Daoy (cell line): ENCODE measurements at places on chromosomes 12 and 14. TPM values are rescaled to one million over a fixed set of nuclear protein-coding genes. Genes with fewer than 3 reads are reported as not detected.

KRT86 gene
- total RNA-seq: 0.40 and 0.65 TPM in 2 replicates

DTX3 gene
- total RNA-seq: 12.3 and 12.7 TPM in 2 replicates

DNA sequence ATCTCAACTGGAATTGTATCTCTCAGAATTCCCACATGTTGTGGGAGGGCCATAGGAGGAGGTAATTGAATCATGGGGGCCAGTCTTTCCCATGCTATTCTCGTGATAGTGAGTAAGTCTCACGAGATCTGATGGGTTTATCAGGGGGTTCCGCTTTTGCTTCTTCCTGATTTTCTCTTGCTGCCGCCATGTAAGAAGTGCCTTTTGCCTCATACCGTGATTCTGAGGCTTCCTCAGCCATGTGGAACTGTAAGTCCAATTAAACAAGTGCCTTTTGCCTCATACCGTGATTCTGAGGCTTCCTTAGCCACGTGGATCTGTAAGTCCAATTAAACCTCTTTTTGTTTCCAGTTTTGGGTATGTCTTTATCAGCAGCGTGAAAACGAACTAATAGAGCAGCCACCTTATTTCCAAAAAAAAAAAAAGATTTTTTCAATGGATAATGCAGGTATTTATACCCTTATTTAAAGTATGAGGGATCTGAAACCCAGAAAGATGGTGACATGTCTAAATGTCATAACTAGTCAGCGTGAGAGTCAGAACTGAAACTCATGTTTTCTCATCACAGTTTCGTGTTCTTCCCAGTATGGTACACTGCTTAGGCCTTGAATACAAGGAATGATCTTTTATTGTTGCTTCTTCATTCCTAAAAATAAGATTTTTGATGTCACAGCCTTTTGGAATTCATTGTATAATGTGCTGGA lies 89.6 kb downstream of the ERC1 start:
- no peak for DNase-seq

DNA sequence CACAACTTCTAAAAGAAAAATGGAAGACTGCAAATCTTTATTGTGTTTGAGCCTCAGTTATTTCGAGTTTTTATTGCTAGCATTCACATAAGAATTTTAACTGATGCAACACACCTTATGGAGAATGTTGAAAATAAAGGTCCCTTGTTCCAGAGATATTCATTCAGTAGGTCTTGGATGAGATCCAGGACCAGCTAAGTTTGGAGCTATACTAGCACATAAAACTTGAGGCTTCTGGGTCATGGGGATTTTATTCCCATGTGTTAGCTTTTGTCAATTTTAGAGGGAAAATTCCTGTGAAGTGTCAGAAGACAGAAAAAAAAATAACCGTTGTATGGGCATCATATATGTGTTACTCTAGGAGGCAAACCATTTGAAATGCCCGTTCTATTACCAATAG lies 693.2 kb upstream of the MIS18BP1 start:
- no peak for DNase-seq

DNA sequence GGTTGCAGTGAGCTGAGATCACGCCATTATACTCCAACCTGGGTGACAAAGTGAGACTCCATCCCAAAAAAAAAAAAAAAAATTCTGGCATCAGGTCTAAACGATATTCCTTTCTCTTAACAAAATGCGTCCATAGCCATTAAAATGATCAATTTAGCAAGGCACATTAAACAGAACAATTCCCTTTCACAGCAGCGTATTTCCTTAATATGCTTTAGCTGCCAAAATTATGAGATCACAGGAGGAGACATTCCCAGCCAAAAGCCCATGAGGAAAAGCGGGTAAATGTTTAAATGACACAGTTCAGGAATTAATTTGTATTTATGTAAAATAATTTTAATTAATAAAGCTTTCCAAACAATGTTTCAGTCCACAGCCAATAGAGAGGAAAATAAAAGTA lies 43.0 kb upstream of the SELPLG start:
- DNase-seq: no peak

DNA sequence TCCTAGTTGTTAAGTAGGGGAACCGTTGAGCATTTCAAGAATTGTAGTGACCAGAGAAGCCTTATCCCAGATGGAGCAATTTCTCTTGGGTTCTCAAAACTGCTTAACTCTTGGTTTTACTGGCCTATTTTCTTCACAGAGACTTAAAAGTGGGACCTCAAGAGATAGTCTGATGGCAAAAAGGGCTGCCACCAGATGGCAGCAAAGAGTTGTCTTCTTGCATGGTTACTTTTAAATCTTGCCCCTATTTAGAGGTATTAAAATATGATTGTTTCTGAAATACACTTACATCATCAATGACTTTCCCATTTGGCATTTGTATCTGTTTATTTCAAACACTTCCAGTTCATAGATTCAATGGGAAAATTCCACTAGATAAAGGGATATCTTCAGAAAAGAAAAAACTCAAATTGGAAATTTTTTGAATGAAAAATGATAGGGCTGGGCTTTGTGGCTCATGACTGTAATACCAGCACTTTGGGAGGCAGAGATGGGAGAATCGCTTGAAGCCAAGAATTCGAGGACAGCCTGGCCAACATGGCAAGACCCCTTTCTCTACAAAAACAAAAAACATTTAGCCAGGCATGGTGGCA lies 69.9 kb upstream of the CNTN1 start:
- DNase-seq: peak; percentile 2

- DNase-seq: no peak
Observed at GRCh38 chr12:17456486-17456885, 633.5 kb downstream of the RERGL start.

- peak; percentile 82 for DNase-seq
Observed at GRCh38 chr14:50762001-50762930, 68.7 kb downstream of the NIN start.

GRCh38 chr14:38255408-38255672 lies 553 bp downstream of the CLEC14A start:
- no peak for DNase-seq

DNA sequence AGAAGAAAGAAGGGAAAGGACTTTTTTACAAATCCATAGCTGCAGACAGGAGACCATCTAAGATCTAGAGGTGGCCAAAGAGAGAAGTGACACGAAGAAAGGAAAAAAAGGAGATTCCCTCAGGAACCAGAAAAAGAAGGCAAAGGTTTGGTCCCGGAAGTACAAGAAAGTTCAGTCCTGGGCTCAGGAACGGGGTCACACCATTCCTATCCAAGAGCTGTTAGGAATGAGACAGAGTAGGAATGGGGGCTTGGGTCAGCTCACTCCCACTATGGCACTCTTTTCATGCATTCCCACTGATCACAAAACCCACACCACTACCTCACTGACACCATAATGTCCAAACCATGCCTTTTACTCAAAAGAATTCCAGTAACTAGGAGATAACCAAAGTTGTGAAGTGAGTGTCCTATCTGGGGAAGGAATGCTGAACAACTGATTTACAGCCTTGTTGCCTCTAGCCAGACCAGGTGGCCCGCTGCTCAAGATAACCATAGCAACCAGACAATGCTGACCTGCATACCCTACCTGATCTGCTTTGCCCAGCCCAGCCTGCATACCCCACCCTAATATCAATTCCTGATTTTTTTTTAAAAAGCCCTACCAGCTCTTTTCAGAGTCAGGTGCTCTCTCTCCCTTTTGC lies 8.4 kb downstream of the PPP2R3C start:
- no peak for DNase-seq
